ENCODE measurements at places on chromosomes 4 and X.

DNA sequence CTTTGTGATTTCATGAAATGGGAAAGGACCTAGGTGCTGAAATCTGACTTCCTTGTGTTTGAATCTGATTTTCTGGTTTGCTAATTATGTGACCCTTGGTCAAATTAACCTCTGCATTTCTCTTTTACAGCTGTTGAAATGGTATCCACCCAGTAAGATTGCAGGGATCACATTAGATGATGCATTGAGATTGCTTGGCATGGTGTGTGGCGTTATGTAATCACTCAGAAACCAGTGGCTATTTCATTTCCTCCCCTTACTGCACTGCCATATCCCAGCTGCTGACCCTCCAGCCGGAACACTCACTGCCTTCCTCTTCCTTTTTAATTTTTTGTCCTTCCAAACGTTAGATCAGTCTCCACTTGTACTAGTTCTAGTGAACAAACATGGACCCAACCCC lies 79.0 kb downstream of the KLHL8 start:
- no peak for DNase-seq

DNA sequence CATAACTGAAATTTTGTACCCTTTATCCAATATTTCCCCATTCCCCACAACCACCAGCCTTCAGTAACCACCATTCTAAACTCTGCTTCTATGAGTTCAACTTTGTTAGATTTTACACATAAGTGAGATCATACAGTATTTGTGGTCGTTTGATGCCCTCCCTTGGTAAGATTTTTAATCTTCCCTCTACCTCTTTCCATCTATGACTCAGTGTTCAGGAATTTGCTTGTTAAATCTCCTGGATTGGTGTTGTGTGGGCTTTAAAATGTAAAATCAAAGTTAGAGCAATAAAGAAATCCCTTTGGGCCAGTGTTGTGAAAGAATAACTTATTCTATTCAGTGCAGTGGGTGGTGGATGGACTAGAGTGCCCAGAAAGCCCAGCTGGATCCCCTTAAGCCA lies 37.4 kb downstream of the SLC16A2 start:
- no peak for DNase-seq

DNA sequence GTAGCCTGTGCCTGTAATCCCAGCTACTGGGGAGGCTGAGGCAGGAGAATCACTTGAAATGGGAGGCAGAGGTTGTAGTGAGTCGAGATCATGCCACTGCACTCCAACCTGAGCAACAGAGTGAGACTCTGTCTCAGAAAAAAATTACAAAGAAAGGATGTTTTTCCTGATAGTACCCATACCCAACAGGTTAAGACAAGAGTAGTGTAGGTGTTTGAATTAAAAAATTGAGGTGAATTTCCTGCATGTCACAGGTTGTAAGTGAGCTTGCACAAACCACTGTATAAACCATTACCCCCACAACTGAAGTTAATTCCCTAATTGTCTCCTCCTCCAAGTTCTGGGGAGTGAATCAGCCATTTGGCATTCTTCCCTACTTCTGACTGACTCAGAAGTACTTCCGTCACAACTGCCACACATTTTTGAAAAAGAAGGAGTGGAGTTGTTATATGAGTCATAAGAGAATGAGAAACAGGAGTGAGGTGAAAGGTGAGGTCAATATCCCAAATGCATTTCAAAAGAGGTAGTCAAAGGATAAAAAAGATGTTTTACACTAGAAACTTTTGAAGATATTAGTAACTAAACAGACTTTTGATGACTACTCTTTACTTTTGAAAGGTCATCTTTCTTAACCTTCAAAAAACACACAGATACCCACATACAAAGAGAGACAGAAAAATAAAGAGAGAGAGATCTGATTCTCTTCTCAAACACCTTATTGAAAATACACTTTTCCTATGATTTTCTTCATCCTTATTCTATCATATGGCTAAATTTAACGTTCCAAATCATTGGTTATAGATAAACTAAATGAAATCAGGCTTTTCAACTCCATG lies 134.5 kb downstream of the BTC start:
- DNase-seq, result no peak

- no peak for DNase-seq
Measured at GRCh38 chr4:165308166-165308565, 19.3 kb upstream of the MSMO1 start.

DNA sequence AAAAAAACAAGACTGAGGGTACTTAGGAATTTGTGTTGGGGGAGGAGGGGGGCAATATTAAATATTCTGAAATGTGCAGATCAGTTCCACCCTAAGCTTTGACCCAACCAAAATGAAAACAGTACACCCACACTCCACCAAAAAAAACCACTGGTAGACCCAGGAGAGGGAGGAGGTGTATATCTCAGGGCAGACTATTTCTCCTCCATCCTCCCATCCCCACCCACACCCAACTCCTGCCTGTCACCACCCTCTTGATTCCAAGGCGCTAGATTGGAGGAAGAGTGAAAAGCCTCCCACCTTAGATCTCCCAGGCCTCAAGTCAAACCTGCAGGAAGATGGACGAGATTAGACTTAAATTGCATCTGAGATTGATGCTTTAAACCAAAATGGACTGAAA lies 76.6 kb upstream of the SRD5A3 start:
- DNase-seq, result no peak

GRCh38 chrX:130758072-130758471 lies 144.9 kb downstream of the ENOX2 start:
- no peak for DNase-seq

- DNase-seq, result no peak
Measured at GRCh38 chr4:184747034-184747830, 13.3 kb upstream of the CENPU start.

Data from central memory CD8-positive, alpha-beta T cell (primary cell).